ENCODE measurements at places on chromosomes 2 and 18.

GRCh38 chr2:8357738-8358518 is 323.9 kb upstream of the ID2 start:
- no peak for DNase-seq

DNA sequence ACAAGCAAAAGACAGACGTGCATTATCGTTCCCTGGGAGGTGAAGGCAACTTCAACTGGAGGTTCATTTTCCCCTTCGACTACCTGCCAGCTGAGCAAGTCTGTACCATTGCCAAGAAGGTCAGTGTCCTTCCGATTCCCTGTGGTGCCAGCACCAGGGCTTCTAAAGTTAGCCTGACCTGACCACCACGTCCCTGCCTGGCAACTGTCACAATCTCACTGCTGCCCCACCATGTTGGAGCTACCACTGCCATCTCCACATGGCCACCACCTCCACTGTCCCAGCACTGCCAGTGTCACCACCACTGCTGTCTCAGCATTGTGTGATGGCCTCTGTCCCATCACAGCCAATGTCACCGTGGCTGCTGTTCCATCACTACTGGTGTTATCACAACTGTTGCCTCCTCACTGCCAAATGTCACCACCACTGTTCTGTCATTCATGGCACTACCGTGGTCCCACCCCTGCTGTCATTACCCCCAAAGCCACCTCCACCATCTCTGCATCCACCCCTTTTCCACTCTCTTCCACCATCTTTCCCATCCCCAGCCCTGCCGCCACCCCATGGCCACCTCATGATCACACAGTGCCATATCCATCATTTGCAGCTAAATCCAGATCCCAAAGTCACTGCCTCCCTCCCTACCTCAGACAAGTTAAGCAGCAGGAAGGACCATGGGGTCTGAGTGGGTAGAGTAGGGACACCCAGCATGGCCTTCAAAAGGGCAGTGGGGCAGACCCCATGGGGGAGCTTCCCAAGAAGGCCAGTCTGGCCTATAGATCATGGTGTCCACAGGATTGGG is 216.5 kb downstream of the DYSF start:
- no peak for DNase-seq

- no peak for DNase-seq
These were observed 30.9 kb downstream of the NRXN1 start for GRCh38 chr2:51000849-51001617.

DNA sequence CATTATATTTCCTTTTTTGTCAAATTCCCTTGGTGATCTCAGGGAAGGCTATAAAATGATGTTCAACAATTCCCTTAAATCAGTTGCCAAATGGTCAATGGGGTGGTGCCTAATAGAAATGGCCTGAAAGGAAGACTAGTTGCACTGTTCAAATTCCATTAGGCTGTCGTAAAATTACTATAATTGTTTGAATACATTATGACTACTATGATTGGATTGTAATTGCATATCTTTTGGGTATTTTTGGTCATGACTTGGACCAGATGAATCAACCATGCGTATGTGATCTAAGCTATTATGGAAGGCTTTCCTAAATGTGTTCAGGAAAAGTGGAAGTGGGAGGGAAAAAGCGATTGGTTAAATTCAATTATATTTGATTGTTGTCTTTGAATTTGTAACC is 41.3 kb upstream of the KCNE4 start:
- no peak for DNase-seq

DNA sequence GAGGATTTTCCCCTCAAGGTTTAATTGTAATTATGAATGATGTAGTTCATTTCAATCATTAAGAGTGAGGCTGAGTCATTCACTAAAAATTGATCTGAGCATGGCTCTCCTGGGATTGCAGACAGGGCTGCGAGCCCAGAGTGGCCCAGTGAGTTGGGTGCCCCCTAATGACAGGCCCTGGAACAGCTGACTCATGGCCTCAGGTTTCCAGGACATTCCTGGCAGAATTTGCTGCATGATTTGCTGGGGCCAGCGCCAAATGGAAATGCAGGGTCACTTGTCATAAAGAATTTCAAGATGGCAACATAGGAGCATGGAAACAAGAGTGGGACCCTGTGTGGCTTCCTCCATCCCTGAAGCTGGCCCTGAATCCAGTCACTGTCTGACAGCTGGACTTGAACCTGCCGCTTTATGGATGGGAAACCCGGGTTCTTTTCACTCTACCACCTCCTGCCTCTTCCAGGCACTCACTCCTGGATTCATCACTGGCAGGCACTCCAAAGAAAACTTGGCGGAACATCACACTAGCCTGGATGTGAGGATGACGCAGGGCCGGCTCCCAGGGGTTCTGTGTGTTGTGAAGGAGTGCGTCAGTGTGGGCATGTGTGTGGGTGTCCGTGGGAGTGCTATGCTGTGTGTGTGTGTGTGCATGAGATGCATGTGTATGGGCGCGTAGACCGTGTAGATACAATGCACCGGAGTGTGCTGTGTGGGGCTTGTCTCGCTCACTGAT is 15.2 kb downstream of the OTOF start:
- DNase-seq = no peak

All from right kidney (tissue), 9 donors.